ENCODE measurements at places on chromosomes 4 and X.
A peak's percentile ranks its signal among the peaks of the same experiment; 100 is the strongest.

DNA sequence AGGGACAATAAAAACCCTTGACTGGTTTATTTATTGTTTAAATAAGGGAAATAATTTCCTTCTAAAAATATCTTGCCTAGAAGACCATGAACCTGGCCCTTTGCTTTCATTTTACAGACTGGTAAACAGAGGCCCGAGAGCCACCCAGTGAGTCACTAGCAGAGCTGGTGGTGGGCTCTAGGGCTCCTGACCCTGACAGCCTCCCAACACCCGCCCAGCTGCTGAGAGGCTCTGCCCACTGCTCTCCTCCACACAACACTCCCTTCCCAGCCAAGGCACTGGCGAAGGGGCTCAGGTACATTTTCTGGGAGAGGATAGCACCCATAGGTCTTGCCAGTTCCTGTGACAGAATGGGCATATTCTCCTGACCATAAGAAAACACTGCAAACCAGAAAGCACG, 18.1 kb upstream of the PPEF2 start:
- H3K4me1 ChIP-seq, result no peaks in the 10 kb centered on the region
- H3K27ac ChIP-seq, result no peak overlapping the region
- H3K4me3 ChIP-seq, result no peak overlapping the region
- no peak for DNase-seq

- H3K27ac ChIP-seq, result no peak overlapping the region
- H3K36me3 ChIP-seq, result no peaks in the 10 kb centered on the region
- DNase-seq, result no peak
- H3K4me3 ChIP-seq, result no peak overlapping the region
Observed at GRCh38 chrX:150377005-150377404, 13.9 kb downstream of the MAMLD1 start.

GRCh38 chr4:154082760-154083535, 294.1 kb upstream of the SFRP2 start:
- H3K36me3 ChIP-seq, result no peaks in the 10 kb centered on the region
- H3K4me1 ChIP-seq, result peaks cover 36% of the 10 kb centered on the region
- H3K4me3 ChIP-seq, result no peak overlapping the region
- DNase-seq, result peak; percentile 92
- no peak overlapping the region for H3K27ac ChIP-seq

GRCh38 chr4:8719421-8719820, 126.9 kb downstream of the CPZ start:
- H3K4me3 ChIP-seq, result no peak overlapping the region
- no peaks in the 10 kb centered on the region for H3K27me3 ChIP-seq
- H3K27ac ChIP-seq, result no peak overlapping the region
- no peak for DNase-seq

DNA sequence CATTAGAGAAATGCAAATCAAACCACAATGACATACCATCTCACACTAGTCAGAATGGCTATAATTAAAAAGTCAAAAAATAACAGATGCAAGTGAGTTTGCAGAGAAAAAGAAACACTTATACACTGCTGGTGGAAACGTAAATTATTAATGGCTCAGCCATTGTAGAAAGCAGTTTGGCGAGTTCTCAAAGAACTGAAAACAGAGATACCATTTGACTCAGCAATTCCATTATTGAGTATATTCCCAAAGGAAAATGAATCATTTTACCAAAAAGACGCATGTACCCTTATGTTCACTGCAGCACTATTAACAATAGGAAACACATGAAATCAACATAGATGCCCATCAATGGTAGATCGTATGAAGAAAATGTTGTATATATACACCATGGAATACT, 75.0 kb downstream of the NAA11 start:
- DNase-seq, result no peak
- no peaks in the 10 kb centered on the region for H3K27me3 ChIP-seq
- no peaks in the 10 kb centered on the region for H3K4me1 ChIP-seq

- H3K4me3 ChIP-seq, result no peak overlapping the region
- no peak overlapping the region for H3K27ac ChIP-seq
- H3K4me1 ChIP-seq, result no peaks in the 10 kb centered on the region
- H3K27me3 ChIP-seq, result no peaks in the 10 kb centered on the region
Observed at GRCh38 chrX:33465137-33465536, 253.8 kb upstream of the DMD start.

GRCh38 chr4:26746802-26747213, 113.8 kb upstream of the STIM2 start:
- H3K36me3 ChIP-seq, result no peaks in the 10 kb centered on the region
- H3K27me3 ChIP-seq, result no peaks in the 10 kb centered on the region
- H3K4me1 ChIP-seq, result peaks cover 22% of the 10 kb centered on the region
- no peak overlapping the region for H3K27ac ChIP-seq
- no peak for DNase-seq
- H3K4me3 ChIP-seq, result no peak overlapping the region

GRCh38 chrX:115595049-115595448, 34.1 kb downstream of the PLS3 start:
- H3K4me3 ChIP-seq, result no peak overlapping the region
- no peaks in the 10 kb centered on the region for H3K36me3 ChIP-seq
- H3K27me3 ChIP-seq, result no peaks in the 10 kb centered on the region
- H3K27ac ChIP-seq, result no peak overlapping the region
- no peaks in the 10 kb centered on the region for H3K4me1 ChIP-seq
- DNase-seq, result no peak

Measured in Karpas-422 (cell line).